ENCODE measurements at places on chromosomes 16 and 17. TPM values are rescaled to one million over a fixed set of nuclear protein-coding genes. Genes with fewer than 3 reads are reported as not detected.

DNA sequence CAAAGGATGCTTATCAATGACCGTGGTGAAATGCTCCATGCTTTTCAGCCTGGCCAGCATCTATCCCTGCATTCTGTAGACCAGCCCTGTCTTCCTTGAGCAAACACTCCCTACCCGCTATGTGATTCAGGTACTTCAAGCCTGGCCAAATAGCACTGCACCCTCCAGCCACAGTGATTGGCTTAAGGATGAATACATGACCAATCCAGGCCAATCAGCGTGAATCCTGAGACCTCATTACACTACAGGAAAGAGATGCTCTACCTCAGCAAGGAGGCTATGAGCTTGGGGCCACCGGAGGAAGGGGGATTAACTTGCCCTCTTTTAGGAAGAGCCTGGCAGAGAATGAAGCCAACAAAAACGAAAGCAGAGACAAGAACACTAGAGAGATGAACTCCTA is 162.5 kb downstream of the ZNF423 start:
- DNase-seq: no peak

GRCh38 chr17:5665164-5665563 is 80.9 kb upstream of the NLRP1 start:
- DNase-seq: no peak

GRCh38 chr17:68100000-68100641 is 64.6 kb downstream of the KPNA2 start:
- DNase-seq: no peak

DNA sequence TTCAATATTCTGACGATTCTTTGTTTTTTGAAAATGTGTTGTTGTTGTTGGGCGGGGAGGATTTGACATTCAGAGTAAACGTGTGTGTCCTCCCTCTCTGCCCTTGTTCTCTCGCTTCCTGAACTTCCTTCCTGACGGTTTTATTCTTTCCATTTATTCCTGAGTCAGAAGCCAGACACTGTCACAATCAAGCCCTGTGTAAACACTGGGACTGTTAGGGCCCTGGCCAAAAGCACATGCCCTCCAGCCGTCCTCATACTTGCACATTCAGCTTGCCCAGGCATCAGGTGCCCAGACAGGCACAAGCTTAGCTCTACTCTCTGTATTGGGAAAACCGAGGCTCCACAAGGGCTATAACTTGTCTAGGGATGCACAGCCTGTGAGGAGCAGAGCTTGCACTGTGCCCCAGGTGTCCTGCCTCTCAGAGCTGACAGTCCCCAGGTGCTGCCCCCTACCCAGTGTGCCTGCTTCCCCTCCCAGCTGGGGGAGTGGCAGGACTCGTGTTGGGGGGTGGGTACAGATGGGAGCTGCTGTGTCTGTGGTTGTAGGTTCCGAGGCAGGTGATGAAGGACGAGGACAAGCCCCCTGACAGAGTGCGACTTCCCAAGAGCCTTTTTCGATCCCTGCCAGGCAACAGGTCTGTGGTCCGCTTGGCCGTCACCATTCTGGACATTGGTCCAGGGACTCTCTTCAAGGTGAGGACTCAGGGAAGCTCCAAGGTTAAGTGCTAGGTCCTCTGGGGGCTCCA is 9.7 kb downstream of the ADGRG3 start:
- DNase-seq: no peak

Gene SOCS1
- 8.3 TPM for total RNA-seq

Gene CLEC19A
- 0.05 TPM for total RNA-seq

Gene ZFPM1
- 1.6 TPM for total RNA-seq

Gene ASGR1
- total RNA-seq: 0.90 TPM

Gene PER1
- 4.2 TPM for total RNA-seq

Measured in thymus (tissue), 14 donors.